Hematopoietic multipotent progenitor cell treated with erythropoietin and hydrocortisone succinate and interleukin-3 and kit ligand, for 6 days (in vitro differentiated cells): ENCODE measurements at places on chromosomes 16 and 17.

GRCh38 chr17:17694169-17695081, 13.2 kb downstream of the RAI1 start:
- peak; percentile 77 for DNase-seq

DNA sequence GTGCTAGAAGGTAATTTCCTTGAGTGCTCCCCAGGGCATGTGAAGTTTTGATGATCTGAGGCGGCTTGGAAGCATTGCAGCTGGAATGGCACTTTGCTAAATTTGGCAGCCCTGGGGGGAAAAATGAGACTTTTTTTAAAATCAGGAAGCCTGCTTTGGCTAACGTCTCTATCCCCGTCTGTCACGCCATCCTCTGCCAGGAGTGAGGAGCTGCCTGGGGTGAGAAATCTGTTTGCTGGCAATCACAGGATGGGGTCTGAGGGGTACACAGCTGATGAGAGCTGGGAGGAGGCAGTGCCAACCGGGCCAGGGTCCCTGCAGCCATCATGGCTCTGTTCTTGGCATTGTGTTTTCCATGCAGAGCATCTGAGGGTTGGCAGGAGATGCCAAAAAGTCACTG, 2.0 kb downstream of the ABCC12 start:
- DNase-seq = no peak

- DNase-seq = peak; percentile 16
Observed at GRCh38 chr16:46765050-46765449, 16.9 kb upstream of the MYLK3 start.

DNA sequence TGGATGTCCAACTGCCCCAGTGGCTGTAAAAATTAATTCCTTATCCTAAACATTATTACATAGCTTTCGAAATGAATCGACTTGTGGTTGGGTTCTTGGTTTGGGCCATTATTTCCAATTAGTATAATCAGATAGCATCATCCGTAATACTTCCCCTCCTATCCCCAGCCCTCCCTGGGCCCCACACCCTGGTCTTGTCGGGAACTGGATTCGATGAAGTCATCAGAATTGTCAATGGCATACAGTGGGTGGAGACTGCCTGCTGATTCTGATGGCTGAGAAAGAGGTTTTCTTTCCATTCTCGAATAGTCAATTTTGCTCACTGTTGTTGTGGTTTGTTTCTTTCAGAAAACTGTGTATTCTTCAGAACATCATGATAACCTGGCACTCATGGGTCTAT, 395.1 kb downstream of the SEC14L1 start:
- no peak for DNase-seq

- DNase-seq = no peak
Observed at GRCh38 chr17:83196973-83197880, 117.8 kb downstream of the METRNL start.

- DNase-seq = no peak
Observed at GRCh38 chr17:58936295-58936694, 170.4 kb downstream of the TRIM37 start.
